Endodermal cell (in vitro differentiated cells): ENCODE measurements at places on chromosomes 7 and 10.

- DNase-seq: no peak
Observed at GRCh38 chr10:8380833-8381496, 326.5 kb downstream of the GATA3 start.

GRCh38 chr10:110430340-110431273, 67.1 kb upstream of the DUSP5 start:
- peak; percentile 42 for DNase-seq

- no peak for DNase-seq
Observed at GRCh38 chr7:113812591-113813255, 106.1 kb downstream of the PPP1R3A start.

GRCh38 chr7:143279186-143280098, 5.3 kb upstream of the TMEM139 start:
- DNase-seq: no peak

DNA sequence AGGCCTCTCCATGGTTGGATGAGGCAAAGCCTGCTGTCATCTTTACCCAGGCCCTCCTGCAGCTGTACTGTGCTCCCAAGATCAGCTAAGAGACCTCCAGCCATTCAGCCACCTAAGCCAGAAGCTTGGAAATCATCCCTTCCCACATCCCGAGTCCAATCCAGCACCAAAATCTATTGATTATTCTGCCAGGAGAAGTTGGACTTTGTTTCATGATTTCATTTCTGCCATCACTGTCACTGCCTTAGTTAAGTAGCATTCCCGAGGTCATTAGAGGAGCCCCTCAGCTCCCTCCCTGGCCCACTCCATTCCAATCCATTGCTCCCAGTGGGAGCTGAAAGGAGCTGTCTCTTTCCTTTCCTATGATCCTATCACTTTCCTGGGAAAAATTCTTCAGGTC, 14.1 kb downstream of the AKR1E2 start:
- DNase-seq: no peak

DNA sequence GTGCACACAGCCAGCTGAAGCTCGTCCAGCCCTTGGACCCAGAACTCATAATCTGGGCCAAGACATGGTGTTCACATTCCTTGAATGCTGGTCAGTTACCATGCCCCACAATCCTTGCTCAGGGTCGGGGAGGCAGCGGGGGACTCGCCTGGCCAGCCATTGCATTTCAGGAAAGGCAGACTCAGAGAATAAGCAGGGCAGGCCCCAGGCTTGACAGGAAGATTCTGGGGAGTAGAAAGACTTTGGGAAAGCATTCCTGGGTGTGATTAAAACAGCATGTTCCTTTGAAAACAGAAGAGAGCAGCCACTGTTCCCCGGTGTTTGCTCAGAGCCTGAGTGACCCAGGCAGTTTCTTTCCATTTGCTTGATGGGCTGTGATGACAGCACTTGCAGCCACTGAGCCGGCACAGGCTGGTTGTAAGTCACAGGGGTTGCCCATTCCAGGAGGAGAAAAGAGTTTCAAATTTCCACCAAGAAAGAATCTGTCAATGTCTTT, 473.7 kb downstream of the TYW1 start:
- no peak for DNase-seq

DNA sequence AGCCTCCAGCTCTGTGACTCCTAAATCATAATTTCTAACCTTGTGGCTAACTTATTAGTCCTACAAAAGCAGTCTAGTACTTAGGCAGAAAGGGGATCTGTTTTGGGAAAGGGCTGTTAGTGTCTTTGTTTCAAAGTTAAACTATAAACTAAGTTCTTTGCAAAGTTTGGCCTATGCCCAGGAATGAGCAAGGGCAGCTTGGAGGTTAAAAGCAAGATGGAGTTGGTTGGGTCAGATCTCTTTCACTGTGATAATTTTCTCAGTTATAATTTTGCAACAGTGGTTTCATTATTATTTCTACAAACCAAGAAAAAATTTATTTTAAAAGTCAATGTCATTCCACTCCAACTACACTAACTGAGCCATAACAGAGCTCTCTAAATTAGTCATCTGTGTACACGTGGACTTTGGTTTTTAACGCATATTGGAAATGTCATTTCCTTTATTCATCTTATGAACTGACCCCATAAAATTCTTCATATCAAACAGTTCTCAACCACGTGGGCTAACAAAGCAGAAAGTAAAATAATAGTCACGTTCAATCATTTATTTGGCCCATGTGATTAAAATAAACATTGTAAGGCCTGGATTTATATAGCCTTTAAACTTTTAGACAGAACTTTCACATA, 143.2 kb upstream of the C7orf33 start:
- no peak for DNase-seq

GRCh38 chr10:14959221-14960057, at the start of gene MEIG1:
TSS of gene MEIG1 (plus strand) at chr10:14959388. CDS start at chr10:14966469, 7,081 bp downstream.
- DNase-seq: peak; percentile 99

DNA sequence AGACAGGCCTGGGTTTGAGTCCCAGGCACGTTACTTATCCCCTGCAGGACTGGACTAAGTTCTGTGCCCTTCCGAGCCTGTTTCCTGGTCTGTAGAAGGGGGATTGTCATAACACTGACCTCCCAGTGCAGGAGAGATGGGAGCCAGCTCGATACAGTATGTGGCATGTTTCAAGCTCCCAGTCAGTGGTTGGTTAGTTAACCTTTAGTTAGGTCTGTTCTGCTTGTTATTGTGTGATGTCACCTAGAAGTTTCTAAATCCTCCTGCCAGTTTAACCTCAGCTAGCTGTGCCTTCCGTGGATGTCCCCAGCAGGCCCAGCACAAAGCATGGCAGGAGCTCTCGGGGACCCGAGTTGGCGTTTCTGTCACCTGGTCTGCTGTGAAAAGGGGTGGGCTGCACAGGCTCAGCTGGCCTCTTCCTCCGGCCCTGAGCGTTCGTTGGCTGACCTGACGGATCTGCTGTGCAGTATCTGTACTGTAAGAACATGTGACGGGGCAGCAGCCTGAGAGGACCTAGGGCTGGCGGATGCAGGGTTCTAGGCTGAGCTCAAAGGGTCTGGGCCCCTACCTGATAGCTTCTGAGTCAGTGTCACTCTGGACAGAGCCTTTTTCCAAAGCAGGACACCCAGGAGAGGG, 53.0 kb downstream of the SPOCK2 start:
- no peak for DNase-seq

GRCh38 chr7:81768951-81769778, 682 bp downstream of the HGF start:
- DNase-seq: no peak

GRCh38 chr7:137934941-137935883, 66.7 kb downstream of the CREB3L2 start:
- DNase-seq: no peak

DNA sequence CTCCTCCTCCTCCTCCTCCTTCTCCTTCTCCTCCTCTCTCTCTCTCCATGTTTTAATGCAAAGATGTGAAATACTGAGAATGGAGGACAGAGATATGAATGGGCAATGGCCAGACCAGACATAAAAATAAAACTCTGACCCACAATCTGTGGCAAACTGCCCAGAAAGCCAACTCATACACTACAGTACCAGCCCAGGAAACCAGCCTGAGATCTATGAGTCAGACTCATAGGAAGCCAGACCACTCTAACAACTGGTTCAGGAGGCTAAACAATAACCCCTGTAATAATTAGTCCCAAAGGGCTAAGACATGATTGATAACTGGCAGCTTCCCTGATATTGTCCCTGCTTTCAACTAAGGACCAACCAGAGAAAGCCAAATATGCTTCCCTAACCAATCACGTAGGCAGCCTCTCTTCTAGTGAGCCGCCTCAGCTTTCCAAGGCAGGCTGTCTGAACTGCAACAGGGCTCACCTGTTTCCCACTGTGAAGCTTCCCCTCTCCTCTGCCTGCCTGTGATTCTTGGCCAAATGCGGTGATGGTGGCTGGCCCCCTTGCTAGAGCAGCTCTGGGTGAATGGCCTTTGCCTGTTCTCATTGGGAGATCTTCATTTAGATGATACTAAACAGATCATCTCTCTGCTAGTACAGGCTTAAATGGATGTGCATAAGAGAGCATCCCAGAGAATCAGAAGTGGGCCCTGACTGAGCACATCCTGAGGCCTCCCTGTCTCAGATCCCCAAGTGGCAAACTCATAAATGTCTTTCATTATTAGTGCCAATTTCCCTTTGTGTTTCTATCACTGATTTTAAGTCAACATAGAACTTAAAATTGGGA, 817.6 kb downstream of the TNS3 start:
- DNase-seq: no peak

DNA sequence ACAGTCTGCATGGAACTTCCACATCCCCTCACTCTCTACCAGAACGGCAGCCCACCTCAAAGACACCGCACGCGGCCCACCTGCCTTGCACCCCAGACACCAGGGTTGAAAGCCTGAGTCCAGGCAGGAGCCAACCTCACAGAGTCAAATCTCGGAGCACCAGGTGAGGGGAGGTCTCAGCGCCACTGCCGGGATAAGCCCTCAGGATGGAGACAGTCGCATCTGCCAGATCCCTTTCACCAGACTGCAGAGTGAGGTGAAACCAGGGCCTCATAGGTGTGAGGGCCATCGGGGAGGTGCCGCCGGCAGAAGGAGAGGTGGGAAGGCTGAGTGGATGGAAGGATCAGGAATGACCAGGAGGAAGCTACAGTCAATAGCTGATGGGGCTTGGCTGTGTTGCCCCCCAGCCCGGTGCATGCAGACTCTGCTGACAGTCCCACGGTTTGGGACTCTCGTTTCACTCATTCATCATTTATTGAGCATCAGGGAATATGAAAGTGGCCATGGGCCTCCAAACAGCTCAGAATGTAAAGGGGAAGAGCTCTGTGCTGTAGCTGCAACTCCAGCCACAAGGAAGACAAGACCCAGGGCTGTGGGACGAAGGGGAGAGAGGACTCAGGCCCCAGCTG, 315.0 kb downstream of the PTPRN2 start:
- DNase-seq: no peak

- no peak for DNase-seq
Observed at GRCh38 chr10:130882906-130883305, 428.6 kb downstream of the TCERG1L start.

DNA sequence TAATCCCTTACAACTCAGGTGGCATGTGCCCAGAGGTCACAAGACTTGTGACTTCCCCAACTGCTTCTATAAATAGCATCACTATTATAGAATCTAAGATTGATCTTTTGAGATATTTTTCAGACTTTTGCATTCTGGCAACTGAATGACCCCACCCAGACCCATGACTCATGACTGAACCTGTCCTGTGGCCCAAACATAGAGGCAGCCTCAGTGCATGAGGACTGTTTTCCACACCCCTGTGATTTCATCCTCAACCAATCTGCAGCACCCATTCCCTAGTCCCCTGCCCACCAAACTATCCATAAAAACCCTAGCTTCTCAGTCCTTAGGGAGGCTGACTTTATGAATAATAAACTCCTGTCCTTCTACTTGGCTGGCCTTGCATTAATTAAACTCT, 84.5 kb downstream of the MICU1 start:
- no peak for DNase-seq

DNA sequence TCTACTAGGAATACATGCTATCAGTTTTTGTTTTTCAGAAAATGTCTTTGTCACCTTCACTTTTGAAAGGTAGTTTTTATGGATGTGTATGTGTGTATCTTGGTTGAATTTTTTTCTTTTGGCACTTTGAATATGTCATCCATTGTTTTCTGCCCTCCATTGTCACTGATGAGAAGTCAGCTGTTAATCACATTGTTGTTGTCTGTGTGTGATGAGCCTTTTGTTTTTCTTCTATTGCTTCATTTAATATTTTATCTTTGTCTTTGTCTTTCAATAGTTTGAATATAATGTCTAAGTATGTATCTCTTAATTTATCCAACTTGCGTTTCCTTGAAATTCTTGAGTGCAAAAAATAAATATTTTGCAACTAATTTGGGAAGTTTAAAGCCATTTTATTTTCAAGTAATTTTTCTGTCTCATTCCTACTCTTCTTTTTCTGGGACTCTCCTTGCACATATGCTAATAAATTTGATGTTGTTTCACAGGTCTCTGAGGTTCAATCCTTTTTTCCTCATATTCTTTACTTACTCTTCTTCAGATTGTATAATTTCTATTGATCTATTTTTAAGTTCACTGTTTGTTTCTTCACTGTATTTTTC, 546.9 kb upstream of the GHITM start:
- no peak for DNase-seq

DNA sequence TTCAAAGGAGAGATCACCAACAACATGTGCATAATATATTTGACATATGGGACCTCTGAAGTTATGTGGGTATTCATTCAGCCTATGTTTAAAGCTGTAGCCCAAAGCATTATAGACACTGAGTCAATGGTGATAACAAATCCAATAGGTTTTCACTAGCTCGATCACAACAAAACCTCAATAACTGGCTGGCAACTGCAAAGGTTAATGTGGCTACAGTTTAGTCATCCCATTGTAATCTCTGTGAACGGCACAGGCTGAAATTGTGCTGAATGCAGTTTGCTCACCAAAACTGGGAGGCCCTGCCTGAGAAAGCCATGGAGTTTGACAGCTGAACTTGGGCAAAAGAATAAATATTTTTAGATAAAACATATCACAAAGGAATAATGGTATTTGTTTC, 152.4 kb upstream of the ADO start:
- no peak for DNase-seq

DNA sequence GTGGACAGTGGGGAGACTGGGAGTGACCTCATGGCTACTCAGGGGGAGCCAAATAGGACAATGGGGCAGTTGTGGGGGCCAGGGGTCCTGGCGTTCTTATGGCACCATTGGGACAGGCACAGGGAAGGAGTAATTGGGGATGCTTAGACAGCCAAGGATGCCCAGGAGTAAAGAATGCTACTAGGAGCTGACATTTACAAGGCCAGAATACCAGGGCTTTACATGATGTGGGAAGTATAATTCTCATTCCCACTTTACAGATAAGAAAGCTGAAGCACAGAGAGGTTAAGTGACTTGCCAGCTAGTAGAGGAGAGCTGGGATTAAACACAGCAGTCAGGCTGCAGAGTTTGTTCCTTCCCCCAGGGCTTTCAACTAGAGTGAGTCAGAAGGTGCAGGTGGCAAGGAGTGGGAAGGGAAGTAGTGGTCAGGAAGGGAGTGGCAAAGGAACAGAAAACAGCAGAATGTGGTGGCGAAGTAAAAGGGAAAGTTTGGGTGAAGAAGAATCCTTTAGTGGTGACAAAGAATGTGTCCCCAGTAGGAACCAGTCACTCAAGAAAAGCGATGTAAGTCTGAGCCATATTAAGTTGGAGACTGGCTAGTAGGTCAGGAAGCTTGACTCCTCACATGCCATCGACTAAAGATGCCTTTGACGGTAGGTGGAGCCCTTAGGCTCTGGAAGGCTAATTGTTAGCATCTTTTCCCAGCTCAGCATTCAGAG, 32.8 kb downstream of the CPVL start:
- DNase-seq: peak; percentile 81

DNA sequence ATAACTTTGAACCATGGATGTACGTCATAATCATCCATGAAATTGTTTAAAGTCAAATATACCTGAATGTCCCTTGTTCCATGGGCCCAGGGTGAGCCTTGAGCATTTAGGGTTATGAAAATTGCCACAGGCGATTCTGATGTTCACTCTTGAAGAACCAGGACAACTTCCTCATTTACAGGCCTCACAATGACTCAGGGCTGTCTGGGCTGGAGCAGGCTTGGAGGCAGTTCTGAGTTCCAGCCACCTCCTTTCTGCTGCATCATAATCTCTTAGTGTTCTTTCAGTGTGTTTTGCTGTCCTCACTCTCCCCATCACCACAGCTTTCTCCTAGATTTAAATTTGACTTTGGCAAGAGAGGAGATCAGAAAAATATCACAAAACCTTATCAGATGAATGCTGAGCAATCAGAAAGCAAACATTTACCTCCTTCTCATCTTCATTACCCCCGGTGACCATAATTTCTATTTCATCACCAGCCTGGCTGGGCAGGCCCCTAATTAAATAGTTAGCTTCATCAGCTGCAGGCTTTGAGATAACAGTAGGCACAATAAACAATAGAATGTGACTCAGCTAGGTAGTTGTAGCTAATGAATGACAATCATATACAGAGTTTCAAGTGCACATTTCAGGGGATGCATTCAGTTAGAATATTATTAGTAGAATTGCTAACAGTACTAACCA, 571.0 kb downstream of the SH2D4B start:
- DNase-seq: no peak
